ENCODE measurements at places on chromosomes 3 and 15.

DNA sequence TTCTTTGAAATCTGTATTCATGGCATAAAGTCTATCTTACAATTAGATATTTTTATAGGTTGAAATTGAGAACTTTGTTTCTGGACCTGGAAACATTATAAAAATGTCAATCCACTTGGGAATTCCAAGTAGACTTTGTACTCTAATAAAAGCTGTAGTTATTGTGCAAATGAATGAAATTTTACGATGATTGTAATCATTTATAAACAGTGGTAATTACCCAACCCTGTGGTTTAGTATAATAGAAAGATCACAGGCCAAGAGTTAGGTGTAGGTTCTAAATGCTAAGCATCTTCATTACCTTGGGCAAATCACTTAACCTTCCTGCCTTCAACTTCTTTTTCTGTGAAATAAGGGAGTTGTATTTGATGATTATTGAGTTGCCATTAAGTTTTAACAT lies 13.2 kb upstream of the SLC7A14 start:
- DNase-seq: no peak

- DNase-seq: no peak
These were observed 660.7 kb upstream of the ADAMTS9 start for GRCh38 chr3:65348398-65348995.

DNA sequence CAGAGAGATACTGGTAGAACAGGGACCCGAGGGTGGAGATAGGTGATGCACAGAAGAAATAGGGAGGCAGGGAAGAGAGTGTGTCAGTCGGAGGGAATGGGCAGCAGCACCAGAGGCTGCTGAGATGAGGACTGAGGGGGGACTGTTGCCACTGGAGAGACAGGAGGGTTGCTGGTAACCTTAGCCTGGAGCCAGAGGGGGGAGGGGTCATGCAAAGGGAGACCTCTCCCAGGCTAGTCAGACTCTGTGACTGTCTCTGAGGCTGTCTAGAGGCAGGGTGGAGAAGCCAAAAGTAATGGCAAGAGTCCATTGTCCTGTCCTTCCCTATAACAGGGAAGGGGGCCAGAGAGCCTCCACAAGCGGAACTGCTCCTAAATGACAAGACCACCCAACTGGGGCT lies 2.1 kb upstream of the DLEC1 start:
- DNase-seq: no peak

DNA sequence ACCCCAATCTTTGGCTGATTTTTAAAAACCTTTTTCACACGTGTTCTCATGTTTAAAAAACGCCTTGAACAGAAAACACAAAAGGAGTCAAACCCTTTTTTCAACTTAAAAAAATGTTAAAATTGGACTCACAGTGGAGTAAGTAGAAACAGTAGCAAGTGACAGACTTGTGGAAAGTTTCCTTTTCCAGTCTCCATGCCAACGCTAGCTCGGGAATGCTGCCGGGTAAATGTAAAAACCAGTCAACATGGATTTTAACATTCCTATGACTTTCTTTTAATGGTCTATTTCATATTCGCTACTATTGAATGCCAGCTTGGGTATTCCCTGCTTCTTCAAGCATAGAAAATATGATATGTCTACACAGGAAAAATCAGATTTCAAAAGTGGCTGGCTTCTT lies 1.6 kb upstream of the PROK2 start:
- DNase-seq: no peak

GRCh38 chr3:197550489-197550888 lies 5.3 kb downstream of the BDH1 start:
- no peak for DNase-seq

- no peak for DNase-seq
These were observed 11.5 kb upstream of the RPS17 start for GRCh38 chr15:82551646-82552247.

GRCh38 chr3:14431452-14431916 lies 29.1 kb downstream of the SLC6A6 start:
- DNase-seq: no peak

DNA sequence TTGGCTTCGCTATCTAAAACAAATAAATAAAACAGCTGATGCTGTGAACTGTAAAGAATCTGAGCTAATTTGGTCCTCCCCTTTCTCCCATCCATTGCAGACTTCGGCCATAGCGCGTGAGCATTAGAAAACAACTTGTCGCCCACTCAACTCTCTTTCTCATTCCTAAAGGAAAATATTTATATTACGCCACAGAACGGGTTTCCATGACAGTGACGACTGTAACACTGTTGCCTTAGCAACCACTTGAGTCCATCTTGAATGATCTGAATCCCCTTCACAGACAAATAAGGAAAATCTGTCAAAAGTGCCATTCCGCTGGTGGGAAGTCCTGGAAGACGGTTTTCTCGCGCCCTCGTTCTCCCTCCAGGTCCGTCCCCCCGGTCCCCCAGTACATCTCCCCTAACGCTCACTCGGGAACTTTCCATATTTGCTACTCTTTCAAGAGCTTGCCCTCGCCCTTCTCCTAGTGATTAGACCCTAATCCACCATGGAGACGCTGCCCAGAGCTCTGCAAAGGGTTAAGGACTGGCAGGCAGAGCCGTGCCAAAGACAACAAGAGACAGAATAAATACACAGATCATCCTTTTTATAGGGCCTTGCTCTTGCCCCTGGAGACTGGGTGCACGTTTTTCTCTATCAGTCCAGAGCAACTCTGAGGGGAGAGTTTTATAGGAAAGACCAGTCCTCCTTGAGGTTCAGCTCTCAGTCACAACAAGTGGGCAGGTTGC lies 50.5 kb downstream of the CRYGS start:
- DNase-seq: no peak
